Globus pallidus (tissue), 1 donor: ENCODE measurements at places on chromosomes 4 and X.

GRCh38 chr4:165894159-165894558 lies 21.1 kb downstream of the TLL1 start:
- DNase-seq = no peak

GRCh38 chrX:2714551-2714950 lies 23.5 kb downstream of the CD99 start:
- DNase-seq = no peak

GRCh38 chrX:3160756-3161155 lies 119.5 kb downstream of the ARSF start:
- no peak for DNase-seq

DNA sequence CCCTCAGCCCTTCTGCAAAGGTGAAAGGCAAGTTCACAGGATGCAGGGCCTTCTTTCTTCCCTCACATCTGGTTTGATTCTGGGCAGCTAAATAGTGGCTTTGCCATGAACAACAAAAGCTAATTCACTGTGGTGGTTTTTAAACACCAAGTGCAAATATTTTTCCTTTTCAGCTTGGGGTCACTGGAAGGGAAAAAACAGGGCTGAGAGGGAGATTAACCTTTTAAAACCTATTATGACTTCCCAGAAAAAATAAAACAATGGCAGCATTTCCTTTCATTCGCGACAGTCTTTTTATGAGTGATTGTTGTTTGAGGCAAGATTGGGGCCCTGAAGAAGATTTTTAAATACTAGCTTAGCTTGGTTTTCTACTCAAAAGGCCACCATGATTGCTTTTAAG lies 103.7 kb upstream of the SCML1 start:
- DNase-seq = no peak

GRCh38 chrX:41722214-41722613 lies 1.8 kb upstream of the GPR82 start:
- no peak for DNase-seq

DNA sequence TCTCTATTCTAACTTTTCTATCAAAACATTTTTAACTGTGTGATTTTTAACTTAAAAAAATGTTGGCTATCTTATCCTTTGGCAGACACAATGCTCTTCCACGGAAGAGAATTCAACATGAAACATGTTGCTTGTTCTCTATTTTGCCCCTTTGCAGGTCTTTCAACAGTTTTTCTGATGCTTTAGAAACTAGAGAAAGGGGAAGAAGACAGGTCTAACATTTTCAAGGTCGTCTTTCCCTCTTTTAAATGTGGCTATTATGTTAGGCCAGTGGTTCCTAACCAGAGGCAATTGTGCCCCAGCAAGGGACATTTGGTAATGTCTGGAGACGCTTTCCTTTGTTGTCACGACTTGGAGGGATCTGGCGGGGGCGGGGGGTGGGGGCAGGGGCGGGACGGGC lies 95.0 kb downstream of the SH3KBP1 start:
- DNase-seq = no peak

DNA sequence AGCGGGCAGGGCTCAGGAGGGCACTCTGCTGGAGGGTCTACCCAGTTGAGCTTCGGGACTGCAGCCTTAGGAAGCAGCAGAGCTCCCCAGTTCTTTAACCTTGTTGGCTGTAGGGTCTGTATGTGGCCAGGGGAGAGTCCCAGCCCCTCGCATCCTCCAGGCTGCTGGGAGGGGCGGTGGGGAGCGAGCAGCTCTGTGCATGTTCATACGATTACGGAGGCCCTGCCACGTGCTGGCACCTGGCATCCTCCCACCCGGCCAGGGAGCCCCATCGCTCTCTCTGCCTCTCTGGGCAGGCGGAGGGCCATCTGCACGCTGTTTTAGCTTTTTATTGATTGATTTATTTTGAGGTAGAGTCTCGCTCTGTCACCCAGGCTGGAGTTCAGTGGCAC lies 21.2 kb downstream of the NSG1 start:
- DNase-seq = no peak

- no peak for DNase-seq
These were observed 190.7 kb upstream of the ANK2 start for GRCh38 chr4:112858751-112859150.

GRCh38 chrX:76029385-76029784 lies 143.5 kb upstream of the PBDC1 start:
- no peak for DNase-seq

DNA sequence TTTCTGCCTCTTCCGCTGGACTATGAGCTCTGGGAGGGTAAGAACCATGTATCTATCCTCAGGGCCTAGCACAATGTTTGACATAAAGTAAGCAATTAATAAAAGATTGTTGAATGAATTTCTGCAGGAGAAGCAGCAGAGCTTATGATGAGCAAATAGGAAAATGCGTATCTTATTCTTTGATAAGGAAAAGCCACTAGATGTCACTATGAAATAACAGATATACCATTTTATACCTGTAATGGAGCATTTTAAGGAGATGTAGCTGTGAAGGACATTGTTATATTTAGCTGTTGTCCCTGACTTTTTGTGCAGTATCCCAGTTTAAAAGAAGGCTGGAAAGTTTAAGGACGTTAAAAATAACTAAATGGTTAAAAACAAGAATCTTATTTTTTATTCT lies 147.2 kb upstream of the MBNL3 start:
- no peak for DNase-seq

GRCh38 chrX:71659342-71659741 lies 8.0 kb upstream of the LOC101059915 start:
- no peak for DNase-seq

GRCh38 chr4:52548818-52549570 lies 110.1 kb downstream of the USP46 start:
- no peak for DNase-seq

- no peak for DNase-seq
These were observed 644.1 kb upstream of the PITX2 start for GRCh38 chr4:111266937-111267336.

GRCh38 chr4:147513091-147513490 lies 32.2 kb downstream of the EDNRA start:
- DNase-seq = no peak

GRCh38 chr4:8766610-8767009 lies 105.0 kb downstream of the HMX1 start:
- no peak for DNase-seq

DNA sequence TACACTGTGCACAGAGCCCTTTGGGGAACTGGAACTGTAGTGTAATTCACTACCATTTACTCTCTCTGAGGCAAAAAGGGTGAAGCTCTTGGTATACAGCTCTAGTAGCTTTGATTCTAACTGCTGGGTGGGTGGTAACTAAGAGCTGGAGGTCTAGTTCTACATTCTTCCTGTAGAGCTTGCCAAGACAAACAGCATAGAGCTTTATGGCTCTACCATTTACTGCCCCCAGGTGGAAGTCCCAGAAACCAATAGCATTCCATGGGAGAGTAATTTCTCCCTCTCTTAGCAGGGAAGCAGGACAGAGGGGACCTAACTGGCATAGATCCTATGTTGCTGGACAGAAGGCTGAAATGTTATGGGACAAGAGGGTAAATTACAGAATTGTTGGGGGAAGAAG lies 26.7 kb downstream of the HDAC8 start:
- DNase-seq = no peak

DNA sequence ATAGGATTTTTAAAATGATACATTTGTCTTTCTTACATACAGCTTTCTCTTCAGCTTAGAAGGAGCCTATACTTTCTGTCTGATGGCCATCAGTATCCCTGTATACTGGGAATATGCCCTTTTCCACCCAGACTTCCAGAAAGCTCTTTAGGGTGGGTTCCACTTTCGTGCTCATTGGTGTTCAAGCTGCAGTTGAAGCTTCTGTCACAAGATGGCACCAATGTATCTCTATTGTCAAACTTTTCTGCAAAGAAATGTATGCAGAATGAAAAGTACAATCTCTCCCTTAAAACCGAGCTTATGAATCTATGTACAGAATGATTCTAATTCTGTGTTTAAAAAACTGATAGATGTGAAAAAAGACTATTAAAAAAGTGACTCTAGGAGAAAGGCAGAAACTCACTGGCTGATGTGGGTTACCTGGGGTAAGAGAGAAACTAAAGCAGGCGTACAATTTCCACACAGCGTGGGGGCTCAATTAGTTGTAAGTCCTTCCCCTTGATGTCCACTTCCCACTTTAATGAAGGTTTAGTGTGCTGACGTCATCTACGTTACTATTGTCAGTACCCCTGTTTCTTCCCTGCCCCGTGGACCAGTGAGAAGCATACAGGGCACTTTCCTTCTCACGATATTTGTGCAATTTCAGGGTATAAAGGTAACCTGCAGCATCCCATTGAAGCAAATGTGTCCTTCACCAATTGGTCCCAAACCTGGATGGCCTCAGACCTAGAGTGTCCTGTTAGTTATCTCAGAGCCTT lies 57.3 kb upstream of the TCEAL2 start:
- DNase-seq = peak; percentile 11

DNA sequence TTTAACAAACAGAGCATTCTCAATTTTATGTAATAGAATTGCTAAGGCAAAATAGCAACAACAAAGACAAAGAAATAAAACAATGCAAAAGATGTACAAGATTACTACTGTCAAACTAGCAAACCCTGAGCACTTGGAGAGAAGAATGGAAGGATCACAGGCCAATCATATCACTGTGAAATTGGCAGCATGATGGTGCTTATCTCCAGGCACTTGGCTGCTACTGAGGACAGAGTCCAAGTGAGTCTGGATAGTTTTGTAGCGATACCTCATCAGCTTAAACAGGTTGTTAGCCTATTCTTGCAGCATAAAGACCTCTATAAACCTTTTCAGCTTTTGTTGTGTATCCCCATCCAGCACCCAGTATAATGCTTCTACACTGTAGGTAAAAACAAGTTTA lies 117.7 kb downstream of the C4orf33 start:
- no peak for DNase-seq

- DNase-seq = no peak
These were observed 2060.4 kb downstream of the ARAP2 start for GRCh38 chr4:34183926-34184325.

DNA sequence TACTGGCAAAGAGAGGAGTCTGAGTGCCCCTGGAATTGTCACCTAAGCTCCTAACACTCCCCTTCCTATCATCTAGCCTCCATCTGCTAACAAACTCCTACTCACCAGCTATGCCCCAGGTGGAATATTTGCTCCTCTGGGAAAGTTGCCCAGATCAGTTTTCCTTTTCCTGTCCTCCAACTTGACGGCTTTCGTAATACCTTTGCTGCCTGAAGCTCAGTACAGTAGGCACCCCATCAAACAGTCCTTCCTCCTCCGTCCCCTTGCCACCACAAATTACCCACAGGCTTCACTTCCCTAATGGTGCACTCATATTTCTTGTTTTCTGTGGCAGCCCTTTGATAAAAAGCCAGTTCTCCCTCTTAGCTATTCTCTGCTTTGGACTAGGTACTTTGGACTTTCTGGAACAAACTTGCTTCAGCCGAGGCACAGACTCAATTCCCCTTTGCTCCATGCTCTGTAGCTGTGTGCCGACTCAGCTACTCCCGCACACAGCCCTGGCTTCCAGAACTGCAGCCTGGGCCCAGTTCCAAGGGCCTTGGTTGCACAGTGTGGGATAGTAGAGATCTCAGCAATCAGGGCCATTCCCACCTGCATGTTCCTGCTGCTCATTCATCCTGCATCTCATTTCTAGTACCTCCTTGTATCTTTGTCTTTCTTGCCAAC lies 605.1 kb downstream of the BCOR start:
- DNase-seq = no peak

- DNase-seq = no peak
These were observed 79.8 kb downstream of the DCLK2 start for GRCh38 chr4:150158041-150158440.

DNA sequence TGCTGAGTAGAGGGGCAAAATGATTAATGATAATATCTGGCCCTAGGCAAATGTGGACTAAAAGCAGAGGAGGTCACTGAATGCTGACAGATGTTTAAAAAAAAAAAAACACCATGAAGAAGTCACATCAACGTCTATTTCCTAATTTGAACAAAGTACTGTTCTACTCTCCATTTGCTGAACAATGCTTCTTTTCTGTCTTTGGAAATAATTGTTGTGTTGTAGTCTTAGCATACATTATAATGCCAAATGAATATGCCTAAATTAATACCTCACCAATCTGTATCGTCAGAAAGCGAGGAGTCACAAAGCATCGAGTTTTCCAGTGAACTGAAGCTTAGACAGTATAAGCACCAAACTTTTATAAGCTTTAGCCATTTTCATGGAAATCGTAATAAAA lies 140.9 kb upstream of the JADE1 start:
- DNase-seq = peak; percentile 53

- DNase-seq = no peak
These were observed 137.1 kb downstream of the NDST3 start for GRCh38 chr4:118171381-118171780.

DNA sequence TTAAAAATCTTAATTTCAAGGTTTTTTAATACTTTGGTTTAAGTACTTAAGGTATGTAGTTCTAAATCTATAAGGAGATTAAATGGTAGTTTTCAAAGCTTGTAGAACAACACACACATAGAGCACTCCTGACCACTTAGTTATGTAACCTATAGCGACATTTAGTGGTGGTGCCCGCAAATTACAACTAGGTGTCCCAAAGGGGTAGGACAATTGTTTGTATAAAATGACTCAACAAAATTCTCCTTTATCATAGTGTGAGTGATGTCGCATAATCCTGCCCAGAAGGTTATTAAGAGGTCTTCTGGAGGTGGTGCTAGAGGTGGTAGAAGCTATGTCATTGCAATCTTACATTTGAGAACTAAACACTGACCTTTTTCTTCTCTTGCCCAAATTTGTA lies 373.0 kb upstream of the RASGEF1B start:
- peak; percentile 85 for DNase-seq

DNA sequence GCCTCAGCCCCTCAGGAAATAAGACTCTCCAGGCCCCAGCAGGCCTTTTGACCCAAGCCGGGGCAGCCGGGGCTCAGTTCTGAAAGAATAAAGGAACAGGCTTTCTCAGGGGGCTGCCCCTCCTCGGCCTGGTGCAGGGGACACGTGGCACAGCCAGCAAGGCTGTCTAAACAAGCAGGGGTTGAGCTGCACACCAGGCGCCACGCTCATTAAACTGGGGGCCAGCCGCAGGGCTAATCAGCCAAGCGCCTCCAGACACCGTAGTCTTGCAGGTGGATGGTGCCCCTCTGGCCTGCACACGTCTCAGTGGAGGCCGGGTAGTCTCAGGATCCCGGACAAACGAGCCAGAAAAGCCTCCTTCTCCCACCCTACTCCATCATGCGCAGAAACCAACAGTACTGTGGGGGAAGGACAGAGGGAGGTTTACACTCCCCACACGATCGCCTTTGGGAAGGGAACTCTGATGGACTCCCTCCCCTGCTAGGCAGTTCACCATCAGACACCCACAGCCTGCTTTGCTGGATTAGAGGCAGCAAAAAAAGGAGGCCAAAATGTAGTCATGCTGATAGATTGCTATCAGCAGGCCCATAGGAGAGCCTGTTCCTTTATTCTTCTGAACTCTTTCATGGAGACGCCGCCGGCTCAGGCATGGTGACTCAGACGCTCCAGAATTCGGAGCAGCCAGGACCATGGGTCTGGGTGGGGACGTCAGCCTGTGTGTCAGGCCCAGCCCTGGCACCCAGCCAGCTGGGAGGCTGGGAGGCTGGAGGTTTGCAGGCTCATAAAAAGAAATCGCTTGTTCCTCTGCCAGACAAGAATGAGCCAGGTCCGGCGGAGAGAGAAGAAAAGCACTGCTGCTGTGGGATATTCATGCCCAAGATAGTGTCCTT lies 342.4 kb downstream of the BCOR start:
- peak; percentile 25 for DNase-seq

GRCh38 chr4:189835505-189835904 lies 105.2 kb upstream of the FRG1 start:
- DNase-seq = no peak
